C1 segment of cervical spinal cord (tissue), 14 donors: ENCODE measurements at places on chromosomes 3 and 15.
A peak's percentile ranks its signal among the peaks of the same experiment; 100 is the strongest.

DNA sequence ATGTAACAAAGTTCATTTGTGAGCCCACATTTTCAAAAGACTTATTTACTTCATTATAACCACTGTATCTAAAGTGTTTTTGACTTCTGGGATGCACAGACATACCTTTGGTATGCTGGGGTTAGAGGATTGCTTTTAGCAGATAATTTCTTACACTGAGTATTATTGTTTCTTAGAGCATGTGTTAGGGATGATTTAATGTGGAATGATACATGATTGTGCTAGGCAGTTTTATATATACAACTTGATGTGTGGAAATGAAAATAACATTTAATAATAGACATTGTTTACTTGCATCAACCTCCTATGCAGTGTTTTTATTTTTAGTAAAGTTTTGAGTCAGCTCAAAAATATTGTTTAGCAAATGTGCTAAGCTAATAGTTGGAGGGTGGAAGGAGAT is 3.4 kb downstream of the KIF23 start:
- no peak for DNase-seq

- no peak for DNase-seq
Measured at GRCh38 chr3:59798372-59799086, 748.7 kb upstream of the CFAP20DC start.

- no peak for DNase-seq
Measured at GRCh38 chr3:187843654-187844053, 98.4 kb upstream of the BCL6 start.

DNA sequence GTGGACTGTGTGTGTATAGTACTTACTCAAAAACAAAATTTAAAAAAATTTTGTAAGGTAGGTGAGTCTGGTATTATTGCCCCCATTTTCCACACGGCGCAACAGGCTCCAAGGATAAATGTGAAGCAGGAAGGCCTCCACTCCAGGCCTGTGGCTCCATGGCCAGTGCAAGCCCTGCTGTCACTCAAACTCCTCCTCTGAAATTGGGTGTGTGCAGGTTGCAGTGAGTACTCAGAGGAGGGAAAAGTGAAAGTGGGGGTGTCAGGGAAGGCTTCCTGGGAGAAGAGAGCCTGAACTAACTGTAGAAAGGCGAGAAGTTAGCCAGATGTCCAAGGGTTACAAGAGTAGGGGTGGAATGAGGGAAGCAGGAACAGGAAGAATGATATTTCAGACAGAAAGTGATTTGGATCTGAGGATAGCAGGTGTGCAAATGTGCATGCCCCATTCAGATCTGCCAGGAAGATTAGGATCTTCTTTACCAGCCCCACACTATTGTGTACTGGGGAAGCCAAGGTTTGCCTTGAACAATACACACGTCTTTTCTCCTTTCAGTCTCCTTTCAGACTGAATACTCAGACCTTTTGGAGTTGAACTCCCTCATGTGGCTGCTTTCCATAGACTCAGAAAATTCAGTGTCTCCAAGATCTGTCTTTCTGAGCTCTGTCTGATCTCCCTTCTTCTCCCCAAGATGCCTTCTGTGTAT is 48.7 kb upstream of the RYK start:
- no peak for DNase-seq

DNA sequence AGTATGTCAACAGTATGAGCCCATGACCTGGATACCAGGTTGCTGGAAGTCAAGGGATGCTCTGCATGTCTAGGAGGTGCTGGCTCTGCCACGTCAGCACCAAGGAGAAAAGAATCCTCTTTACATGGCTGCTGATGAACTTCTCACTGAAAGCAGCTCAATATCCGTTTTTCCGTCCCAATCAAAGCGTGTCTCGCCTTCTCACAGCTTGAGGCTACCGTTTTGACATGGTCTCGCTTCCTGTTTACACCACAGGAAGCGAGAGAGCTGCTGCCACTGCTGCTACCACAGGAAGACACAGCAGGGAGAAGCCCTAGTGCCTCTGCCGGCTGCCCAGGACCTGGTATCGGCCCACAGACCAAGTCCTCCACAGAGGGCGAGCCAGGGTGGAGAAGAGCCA is 27.3 kb downstream of the STARD5 start:
- DNase-seq: no peak

GRCh38 chr3:77048186-77048585 is 8.3 kb downstream of the ROBO2 start:
- no peak for DNase-seq

- DNase-seq: no peak
Measured at GRCh38 chr3:103968751-103969150, 1398.0 kb upstream of the ALCAM start.

GRCh38 chr3:194979173-194979572 is 291.8 kb downstream of the XXYLT1 start:
- DNase-seq: no peak

DNA sequence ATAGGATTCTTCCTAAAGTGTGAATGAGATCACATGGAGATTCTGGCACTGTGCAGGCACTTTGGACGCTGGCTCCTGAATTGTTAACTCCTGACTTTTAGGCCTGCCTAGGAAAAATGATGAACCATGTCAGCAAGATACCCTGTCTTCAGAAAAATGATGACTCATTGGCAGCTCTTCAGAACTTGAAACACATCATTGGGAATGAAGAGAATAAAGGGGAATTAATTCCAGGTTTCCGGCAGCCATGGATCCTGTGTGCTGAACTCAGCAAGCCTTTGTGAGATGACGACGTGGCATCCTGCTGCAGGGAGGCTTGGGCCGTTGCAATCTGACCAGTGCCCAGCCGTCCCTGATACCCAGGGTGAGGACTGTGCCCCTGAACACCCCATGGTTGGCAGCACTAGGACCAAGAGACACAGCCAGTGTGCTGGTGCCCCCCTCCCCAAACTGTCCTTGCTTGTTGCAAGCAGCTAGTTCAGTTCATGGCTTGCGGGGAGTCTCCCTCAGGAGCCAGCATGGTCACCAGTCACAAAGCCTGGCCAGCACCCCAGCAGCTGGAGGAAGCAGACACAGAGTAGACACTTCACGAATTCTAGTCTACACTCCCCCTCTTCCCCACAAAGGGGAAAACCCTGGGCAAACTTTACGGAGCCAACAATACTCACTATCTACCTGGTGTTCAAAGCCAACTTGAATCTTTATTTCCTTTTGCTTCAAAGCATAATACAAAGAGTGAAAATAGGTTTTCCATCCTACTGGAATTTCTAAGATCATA is 7.8 kb upstream of the LIPC start:
- no peak for DNase-seq

- DNase-seq: no peak
Measured at GRCh38 chr3:15064299-15064834, 748 bp downstream of the MRPS25 start.

GRCh38 chr3:124513610-124513997 is 216.6 kb upstream of the UMPS start:
- DNase-seq: no peak

DNA sequence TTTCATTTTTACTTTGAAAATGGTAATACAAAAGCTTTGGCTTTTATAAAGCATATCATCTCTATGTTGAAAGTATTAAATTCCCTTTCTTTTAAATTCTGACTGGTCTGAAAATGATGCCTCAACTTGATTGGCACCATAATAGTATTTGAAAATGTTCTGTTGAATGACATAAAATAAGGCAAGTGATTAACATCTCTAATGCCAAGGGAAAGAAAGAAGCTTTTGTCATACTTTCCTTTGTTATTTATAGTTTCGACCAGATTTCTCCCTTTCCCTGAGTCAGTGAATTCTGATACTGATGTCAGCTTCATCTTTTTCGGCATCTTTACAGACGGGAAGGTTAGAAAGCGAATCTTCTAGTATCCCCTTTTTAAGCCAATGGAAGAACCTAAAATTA is 3.4 kb upstream of the AP4E1 start:
- no peak for DNase-seq

- DNase-seq: no peak
Measured at GRCh38 chr15:29676961-29677402, 145.3 kb downstream of the TJP1 start.

DNA sequence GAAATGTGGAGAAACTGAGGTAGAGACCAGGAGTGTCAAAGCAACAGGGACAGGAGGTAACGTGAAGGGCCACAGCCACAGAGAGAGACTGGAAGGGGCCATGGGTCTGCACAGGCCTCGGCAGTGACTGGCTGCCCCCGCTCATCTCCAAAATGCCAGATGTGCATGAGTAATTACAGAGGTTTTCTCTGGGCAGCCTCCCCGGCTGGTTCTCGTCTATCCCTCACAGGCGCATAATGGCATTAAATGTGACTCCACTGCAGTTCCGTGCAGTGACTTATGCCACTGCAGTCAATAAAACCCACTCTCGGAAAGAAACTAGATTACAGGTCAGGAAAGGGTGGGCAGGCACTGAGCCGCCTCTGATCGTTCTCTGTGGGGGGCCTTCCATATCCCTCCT is 74.7 kb downstream of the WDR76 start:
- peak; percentile 11 for DNase-seq

DNA sequence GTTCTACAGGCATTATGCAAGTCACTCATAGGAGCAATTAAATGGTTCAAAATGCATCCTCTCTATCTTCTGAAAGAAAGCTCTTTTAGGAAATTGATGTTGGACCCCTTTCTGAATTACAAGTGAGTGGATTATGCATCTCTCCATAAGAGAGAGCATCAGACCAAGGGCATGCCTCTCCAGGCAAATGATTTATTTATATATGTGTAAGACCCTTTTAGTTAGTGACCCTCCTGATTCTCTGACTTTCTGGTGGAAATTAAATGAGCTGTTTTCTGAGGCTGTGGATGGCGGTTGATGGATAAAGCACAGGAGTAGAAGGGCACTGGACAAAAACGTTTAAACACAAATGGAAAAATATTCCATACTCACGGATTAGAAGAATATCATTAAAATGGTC is 62.6 kb downstream of the CADPS start:
- DNase-seq: no peak

GRCh38 chr15:89675606-89676005 is 3.6 kb downstream of the PLIN1 start:
- no peak for DNase-seq

GRCh38 chr3:5051772-5052171 is 70.3 kb upstream of the ARL8B start:
- DNase-seq: no peak

DNA sequence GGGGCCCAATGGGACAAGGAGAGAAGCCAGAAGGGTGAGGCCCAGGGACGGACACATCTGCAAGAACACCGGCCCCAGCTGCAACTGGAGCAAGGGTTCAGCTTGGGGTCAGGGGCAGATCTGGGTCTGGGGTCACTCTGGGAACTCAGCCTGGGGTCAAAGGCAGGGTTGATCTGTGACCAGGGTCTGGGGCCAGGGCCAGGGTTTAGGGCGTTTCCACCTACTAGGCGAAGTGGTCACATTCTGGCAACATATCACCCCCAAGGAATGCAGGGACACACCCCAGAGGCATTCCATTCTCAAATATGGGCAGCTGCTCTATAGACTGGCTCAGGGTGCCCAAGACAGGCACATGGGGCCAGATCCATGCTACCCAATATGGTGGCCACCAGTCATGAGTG is 9.0 kb downstream of the UROC1 start:
- DNase-seq: no peak

GRCh38 chr15:76208084-76208785 is 103.0 kb downstream of the ETFA start:
- no peak for DNase-seq

GRCh38 chr3:107753494-107753893 is 230.7 kb downstream of the BBX start:
- no peak for DNase-seq

DNA sequence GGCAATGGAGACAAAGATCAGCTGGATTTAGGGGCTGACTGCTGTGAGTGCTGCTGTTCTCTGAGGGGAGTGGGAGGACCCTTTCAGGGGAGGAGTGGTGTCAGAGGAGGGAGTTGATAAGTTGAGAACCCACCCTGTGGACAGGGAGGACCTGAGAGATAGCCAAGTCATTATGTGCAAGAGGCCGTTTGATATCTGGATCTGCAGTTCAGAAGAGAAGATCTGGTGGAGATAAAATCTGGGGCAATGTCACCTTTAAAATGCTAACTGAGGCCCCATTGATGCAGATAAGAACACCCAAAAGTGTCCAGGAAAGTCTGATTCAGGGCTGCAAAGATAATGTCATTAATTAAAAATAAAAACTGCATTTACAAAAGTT is 256.1 kb upstream of the HES1 start:
- no peak for DNase-seq

GRCh38 chr3:87797872-87798566 is 260.8 kb downstream of the CGGBP1 start:
- DNase-seq: no peak
